ENCODE measurements at places on chromosomes 5 and 9.

DNA sequence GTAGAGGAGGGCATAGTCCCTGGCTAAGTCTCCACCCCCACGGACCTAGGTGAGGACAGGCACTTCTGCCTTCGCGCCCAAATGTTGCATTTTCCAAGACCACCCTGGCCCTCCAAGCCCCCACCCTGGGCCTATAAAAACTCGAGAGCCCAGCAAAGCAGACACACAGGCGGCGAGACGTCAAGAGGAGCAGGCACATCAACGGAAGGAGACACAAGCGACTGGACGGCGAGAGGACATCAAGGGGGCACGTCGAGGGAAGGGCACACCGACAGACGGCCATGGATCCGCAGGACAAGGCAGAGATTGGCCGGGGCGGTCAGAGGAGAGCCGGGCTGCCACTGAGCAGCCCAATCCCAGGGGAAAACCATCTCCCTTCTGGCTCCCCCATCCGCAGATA, 348.0 kb downstream of the MTRR start:
- DNase-seq, result no peak

DNA sequence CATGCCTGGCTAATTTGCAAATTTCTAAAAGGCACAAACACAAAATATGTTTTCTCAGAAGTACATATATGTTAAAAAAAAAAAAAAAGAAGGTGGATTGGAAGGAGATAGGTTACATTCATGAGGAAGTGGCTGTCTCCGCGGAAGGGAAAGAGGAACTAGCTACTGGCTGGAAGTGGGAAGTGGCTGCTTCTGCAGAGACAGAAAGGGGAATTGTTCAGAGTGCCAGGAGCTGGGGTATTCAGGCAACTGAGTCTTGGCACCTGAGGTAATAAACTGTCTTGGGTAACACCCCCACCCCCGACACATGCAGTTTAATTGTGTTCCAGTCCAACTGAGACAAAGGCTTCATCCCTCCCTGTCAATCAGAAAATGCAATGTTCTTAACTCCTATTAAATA, 45.6 kb downstream of the S1PR3 start:
- no peak for DNase-seq

GRCh38 chr5:95411474-95411873, 20.3 kb downstream of the FAM81B start:
- DNase-seq, result no peak

GRCh38 chr9:134604834-134605233, 36.8 kb upstream of the COL5A1 start:
- no peak for DNase-seq

DNA sequence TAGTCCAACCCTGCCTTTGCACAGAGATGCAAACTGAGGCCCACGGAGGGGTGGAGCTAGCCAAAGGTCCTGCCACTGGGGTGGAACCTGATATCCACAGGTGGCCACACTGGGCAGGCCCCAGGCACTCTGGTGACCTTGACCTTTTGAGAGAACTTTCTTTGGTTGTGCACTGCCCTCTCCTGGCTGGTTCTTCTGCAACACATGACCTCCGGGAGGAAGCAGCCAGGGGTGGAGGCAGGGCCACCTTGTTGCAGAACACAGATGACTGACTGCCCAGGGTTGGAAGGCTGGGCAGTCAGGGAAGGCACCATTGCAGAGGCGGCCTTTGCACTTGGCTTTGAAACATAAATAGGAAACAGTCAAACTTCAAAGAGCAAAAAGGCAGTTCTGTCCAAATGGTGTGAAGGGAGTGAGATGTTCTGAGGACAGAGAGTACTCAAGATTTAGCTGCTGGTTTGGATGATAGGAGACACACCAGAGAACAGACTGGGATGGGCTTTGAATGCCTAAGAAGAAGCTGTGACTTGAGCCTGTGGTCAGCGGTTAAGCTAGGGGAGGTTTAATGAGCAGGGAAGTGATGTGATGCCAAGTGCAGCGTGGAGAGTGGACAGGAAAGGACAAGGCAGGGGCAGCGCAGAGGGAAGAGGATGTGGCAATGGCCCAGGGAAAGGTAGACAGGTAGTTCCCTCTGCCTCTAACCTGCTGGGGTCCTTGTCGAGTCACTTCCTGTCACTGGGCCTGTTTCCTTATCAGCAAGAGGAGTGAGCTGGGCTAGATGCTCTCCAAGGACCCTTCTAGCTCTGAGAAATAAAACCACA, 6.8 kb upstream of the TCOF1 start:
- DNase-seq, result peak; percentile 85

DNA sequence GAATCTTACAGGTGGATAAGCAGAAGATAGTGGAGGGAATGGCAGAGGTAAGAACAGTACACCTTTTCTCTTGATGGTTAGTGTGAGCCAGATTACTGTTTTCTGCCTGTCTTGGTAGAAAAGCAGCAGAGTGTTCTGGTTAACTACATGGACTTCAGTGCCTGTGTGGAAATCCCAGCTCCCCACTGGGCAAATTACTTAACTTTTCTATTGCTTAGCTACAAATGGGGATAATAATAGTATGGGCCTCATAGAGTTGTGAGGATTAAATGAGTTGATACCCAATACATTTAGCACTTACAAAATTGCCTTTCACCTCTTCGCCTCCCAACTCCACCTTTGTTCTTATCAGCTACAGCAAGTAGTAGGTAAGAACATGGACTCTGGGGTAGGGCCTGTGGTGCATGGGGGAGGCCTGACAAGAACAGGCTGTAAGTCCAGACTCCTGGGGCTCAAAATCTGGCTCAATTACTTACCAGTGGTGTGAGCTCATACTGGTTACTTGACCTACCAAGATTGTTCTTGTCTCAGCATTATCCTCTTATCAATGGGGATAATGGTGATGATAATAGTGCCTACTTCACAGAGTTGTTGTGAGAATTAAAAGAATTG, 125.1 kb downstream of the LIFR start:
- no peak for DNase-seq

DNA sequence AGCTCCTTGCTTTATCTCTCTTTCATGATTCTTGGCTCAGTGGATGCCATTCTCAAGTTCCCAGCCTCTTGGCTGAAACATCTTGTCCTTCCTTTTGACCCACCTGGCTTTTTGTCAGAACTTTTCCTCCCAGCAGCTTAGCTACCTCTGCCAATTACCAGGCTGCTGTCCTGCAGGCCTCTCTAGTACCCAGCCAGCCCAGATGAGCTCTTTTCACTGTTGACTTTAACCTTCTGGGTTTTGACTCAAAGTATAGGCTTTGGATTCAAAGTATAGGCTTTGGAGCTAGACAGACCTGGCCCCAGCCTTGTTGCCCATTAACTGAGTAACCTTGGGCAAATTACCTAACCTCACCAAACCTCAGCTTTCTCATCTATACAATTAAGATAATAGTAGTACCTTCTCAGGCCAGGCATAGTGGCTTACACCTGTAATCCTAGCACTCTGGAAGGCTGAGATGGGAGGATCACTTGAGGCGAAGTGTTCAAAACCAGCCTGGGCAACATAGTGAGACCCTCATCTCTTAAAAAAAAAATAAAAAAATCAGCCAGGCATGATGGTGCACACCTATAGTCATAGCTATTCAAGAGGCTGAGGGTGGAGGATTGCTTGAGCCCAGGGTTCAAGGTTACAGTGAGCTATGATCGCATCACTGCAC, 6.6 kb upstream of the TMEFF1 start:
- no peak for DNase-seq
